ENCODE measurements at places on chromosomes 5 and 9.

DNA sequence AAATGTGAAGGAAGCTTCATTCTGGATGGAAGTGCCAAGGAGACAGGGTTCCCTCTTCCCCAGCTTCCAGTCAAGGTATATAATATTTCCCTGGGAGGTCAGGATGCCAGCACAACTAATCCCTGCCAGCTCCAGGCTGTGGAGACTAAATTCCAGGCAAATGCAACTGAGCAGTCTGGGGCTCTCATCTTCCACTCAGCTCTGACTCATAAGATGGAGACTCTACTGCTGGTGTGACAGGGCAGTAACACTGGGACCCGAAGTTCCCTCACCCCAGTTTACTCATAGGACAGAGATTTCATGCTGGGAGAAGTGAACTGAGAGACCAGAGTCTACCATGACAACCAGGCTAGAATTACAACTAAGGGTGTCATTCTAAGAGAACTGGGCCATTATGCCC lies 235.4 kb downstream of the FSTL4 start:
- no peak for DNase-seq

- DNase-seq: no peak
Measured at GRCh38 chr5:105836268-105836667, 1834.5 kb downstream of the EFNA5 start.

DNA sequence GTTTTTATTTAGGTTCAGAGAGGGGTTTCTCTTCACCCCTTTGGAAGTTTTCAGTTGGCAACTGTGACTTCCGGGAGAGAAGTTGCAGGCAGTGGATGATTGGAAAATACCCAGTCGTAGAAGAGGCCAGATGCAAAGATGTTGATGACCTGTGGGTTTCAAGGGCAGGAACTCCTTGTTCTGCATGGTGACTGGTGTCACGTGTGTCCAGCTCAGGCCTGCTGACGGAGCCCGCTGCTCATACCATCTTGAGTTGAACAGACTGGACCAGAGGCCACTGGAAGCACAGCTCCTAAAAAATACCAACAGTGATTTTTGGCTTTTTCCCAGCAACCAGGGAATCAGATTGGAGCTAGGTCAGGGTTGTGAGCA lies 243.9 kb upstream of the KLF4 start:
- no peak for DNase-seq

DNA sequence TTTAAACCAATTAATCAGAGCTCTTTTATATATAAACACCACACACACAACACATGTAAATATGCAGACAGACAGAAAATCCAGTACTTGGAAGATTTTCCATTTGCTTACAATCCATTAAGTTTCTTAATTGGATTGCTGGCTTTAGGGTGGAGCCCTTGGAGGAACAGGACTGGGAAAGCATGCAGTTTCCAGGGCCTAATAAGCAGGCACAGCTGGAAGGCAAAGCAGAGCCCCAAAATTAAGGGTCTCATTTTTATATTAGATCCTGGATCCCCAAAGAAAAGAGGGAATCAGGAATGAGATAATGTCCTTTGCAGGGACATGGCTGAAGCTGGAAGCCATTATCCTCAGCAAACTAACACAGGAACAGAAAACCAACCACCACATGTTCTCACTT lies 13.1 kb upstream of the SMC2 start:
- no peak for DNase-seq

- no peak for DNase-seq
Measured at GRCh38 chr5:37859805-37860204, 20.0 kb upstream of the GDNF start.

- no peak for DNase-seq
Measured at GRCh38 chr9:107462691-107463090, 26.9 kb downstream of the KLF4 start.

DNA sequence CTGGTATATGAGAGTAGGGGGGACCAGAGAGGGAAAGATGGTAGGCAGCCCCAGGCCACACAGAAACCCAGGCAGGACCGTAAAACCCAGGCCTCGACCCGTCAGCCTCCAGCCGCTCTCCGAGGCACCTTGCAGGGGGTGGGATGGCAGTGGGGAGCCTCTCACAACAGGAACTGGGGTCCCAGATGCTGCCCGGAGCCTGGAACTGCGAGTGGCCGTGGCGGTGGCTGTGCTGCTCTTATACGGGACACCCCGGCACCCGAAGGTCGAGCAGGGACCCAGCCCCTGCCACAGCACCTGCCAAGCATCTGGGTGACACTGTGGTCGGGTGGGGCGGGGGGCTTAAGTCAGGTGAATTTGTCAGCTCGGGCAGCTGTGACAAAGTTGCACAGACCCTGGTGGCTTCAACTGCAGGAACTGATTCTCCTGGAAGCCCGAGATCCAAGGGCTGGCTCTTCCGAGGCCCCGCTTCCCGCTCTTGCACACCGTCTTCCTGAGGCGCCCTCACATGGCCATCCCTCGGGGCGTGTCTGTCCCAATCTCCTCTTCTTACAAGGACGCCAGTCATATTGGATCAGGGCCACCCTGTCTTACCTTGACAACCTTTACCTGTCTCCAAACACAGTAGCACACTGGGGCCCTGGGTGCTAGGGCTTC lies 47.6 kb upstream of the EGFL7 start:
- no peak for DNase-seq

- peak; percentile 33 for DNase-seq
Measured at GRCh38 chr5:173557123-173557903, 59.1 kb downstream of the BOD1 start.

DNA sequence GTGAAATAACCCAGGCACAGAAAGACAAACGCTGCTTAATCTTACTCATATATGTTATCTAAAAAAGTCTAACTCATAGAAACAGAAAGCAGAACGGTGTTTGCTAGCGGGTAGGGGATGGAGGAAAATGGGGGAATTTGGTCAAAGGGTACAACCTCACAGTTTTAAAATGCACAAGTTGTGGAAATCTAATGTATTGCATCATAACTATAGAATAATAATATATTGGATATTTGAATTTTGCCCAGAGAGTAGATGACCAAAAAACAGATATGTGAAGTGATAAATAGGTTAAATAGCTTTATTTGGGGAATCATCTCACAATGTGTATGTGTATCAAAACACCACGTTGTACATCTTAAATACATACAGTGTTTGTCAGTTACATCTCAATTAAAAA lies 22.3 kb upstream of the OSMR start:
- no peak for DNase-seq

GRCh38 chr5:17160756-17161040 lies 56.7 kb upstream of the BASP1 start:
- DNase-seq: no peak

GRCh38 chr9:101673642-101674041 lies 64.8 kb downstream of the GRIN3A start:
- DNase-seq: no peak

DNA sequence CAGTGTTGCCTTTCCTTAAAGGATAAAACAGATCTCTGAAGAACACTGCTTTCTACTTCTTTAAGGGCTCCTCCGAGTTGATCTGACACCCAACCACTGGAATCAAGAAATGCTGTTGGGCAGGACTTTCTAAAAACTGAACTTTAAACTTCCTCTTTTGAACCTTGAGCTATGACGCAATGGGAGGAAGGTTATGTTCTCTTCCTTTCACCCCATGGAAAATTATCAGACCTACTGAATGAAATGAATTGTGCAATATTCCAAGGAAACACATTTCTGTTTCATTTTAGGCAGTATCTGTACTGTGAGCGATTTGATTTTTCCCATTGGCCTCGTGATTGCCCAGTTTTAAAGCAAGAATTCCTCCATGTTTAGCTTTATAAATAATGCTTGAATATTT lies 206.0 kb upstream of the PRR16 start:
- DNase-seq: no peak

- no peak for DNase-seq
Measured at GRCh38 chr9:79584655-79584982, 12.9 kb downstream of the TLE4 start.

GRCh38 chr9:115689331-115689730 lies 464.3 kb upstream of the PAPPA start:
- DNase-seq: no peak

DNA sequence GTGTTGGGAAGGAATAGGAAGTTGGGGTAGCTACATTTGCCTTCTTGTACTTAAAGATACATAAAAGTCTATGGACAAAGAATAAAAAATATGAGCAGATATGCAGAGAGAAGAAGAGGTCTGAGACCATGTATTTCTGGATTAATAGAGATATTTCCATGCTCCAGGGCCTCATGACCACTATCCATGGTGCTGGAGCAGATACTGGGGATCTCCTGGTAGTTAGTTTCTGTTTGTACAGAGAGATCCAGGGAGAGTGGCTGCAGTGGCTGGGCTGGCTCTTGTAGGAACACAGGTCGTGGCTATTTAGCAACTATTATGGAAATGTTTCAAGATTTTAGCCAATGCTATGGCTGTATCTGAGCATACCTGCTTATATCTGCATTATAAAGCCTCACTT lies 184.2 kb upstream of the TMEM161B start:
- DNase-seq: no peak

GRCh38 chr5:65020492-65020891 lies 251.8 kb downstream of the CWC27 start:
- no peak for DNase-seq

DNA sequence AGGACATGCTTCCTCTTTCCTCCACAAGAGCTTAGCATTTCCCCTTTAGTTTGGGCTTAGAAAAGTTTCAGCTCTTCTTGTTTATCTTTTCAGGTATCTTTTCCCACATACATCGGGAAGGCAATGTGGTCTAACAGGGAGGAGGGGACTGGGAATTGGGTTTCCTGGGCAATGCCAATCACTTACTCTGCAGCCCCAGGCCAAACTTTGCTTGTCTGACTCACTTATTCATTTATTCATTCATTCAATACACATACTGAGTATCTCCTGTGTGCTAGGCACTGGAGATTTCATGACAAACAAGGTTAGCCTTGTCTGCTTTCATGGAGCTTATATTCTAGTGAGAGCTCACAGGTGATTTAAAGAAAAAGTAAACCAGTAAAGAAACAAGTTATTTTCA lies 10.7 kb upstream of the POU4F3 start:
- DNase-seq: no peak

- no peak for DNase-seq
Measured at GRCh38 chr9:112894699-112895098, 4.0 kb upstream of the SLC46A2 start.

DNA sequence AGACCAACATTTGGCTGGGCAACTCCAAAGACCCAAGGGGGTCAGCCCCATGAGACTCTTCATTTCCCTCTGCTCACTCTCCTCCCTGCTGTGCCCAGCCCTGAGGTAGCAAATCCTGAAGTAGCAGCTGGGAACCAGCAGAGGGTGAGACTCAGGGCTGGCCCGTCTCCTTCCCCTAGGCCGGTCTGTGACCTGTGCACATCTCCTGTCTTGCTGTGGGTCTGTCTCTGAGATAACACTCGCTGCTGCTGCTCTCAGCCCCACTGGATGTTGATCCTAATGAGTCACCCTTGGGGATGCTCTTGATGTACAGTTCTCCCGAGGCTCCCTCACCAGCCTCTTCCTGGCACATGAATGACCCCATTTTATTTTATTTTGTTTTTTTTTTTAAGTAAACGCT lies 7.3 kb upstream of the OR2V1 start:
- peak; percentile 20 for DNase-seq

DNA sequence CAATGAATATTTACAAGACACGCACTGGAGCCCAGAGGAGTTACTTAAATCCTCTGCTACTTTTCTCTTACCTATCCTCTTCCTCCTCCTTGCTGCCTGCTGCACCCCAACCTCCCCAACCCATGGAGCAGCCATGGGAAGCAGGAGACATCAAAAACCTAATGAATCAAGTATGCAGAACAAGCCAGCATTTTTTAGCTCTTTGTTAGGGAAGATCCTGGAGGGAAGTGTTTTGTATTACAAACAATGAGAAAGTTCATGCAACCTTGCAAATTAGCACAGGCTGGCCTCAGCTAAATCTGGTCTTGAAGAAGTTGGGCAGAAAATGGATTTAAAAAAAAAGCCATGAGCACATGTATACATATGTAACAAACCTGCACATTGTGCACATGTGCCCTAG lies 498.8 kb downstream of the KIF4B start:
- no peak for DNase-seq

DNA sequence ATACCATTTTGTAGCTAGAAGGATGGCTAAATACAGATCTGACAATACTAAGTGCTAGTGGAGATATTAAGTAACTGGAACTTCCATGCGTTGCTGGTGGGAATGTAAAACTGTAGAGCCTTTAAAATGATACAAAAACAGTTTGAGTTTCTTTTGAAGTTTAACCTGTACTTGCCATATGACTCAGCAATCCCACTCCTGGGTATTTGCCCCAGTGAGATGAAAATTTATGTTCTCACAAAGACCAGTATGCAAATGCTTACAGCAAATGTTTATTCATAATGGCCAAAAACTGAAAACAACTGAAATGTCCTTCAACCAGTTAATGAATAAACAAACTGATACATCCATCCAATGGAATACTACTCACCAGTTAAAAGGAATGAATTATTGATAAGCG lies 137.3 kb downstream of the SLC12A2 start:
- DNase-seq: no peak

DNA sequence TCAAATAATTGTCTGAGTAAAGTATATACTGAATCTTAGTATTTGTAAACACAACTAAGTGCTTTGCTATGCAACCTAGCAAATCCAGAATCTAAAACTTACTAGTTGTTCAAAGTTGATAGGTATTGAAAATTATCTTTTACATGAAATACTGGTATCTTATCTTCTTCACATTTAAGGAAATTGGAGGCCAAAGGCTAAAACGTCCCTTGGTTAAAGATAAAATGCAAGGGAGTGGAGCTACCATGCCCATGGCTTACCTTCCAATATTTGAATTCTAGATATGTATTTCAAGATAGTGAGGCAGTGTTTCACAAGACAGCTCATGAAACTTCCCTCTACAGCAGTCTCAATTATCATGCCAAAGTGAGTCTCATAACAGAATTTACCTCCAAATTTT lies 373.5 kb downstream of the KIAA0825 start:
- no peak for DNase-seq

DNA sequence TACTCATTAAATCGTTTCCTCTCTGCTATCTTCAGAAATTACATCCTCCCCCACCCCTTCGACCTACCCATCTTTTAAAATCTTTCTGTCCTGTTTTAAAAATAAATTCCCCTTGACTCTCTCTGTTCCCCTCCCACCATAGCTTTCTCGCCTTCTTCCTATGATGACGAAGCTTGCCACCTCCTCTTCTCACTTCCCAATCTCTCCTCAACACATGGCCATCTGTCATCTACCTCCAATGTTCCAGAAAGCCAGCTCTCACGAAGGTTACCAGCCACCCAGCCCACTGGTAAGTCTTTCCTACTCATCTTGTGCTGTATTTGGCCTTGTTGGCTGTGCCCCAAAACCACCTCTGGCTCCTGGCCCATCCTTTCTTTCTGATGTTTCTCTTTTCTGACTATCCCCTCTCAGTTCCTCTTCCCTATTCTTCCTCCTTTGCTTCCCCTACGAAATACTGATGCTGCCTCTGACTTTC lies 346.3 kb downstream of the ENC1 start:
- no peak for DNase-seq

- no peak for DNase-seq
Measured at GRCh38 chr9:127961613-127962155, 19.1 kb downstream of the EEIG1 start.

GRCh38 chr5:103178167-103178566 lies 58.1 kb downstream of the PPIP5K2 start:
- no peak for DNase-seq

GRCh38 chr5:56858777-56859442 lies 43.6 kb downstream of the MAP3K1 start:
- DNase-seq: no peak

All from RWPE2 (cell line).